ENCODE measurements at places on chromosomes 5 and 9. TPM values are rescaled to one million over a fixed set of nuclear protein-coding genes. Genes with fewer than 3 reads are reported as not detected.

Gene HAUS6
- 20.3 TPM for total RNA-seq

Gene UTP15
- 21.4 TPM for total RNA-seq

Gene CDH9
- total RNA-seq: not detected

Gene C9
- not detected for total RNA-seq

Gene ENTPD2
- 0.25 TPM for total RNA-seq

Gene LVRN
- total RNA-seq: not detected
